ENCODE measurements at places on chromosomes 3 and 15.

- ATAC-seq: no peak
Measured at GRCh38 chr3:122989856-122990575, 37.5 kb downstream of the SEMA5B start.

GRCh38 chr3:49199900-49200281 is 28.5 kb downstream of the KLHDC8B start:
- no peak for ATAC-seq

GRCh38 chr3:157201648-157202278 is 41.8 kb upstream of the CCNL1 start:
- ATAC-seq: no peak

DNA sequence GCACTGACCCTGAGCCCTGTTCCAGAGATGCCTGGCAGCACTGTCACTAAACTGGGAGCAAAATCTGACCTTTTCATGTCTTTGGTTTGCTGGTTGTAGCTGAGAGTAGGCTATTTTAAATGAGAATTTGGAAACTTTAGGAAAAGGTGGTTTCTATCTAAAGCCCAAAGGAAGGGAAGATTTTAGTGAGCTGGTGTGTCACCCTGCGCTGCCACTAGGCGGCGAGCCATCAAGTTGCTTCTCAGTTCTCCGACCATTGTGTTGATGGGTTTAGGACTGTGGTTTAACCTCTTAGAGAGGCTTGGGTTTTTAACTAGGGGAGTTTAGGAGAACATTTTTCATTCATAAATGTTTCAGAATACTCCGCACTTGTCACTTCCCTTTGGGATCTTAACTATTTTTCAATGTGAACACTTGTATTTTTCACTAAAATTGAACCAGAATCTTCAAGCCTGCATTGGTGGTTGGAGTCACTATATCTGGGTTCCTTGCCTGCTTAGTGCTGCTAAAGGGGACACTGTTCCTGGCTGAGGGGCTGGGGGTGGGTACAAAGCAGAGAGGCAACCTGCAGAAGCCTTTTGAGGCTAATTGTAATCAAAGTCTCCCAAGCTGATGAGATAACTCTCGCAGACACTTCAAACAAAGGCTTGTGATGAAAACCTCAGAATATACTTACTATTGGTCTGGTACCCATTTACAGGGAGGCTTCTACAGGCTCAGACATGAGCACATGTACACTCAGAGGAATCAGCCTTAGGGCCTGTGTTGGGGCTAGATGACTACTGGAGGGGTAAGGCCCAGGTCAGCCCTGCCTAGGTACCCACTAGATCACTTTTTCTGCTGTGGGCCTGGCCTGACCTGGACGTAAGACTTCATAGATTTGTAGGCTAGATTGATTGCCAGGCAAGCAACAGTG is 16.8 kb downstream of the EXOSC7 start:
- no peak for ATAC-seq

DNA sequence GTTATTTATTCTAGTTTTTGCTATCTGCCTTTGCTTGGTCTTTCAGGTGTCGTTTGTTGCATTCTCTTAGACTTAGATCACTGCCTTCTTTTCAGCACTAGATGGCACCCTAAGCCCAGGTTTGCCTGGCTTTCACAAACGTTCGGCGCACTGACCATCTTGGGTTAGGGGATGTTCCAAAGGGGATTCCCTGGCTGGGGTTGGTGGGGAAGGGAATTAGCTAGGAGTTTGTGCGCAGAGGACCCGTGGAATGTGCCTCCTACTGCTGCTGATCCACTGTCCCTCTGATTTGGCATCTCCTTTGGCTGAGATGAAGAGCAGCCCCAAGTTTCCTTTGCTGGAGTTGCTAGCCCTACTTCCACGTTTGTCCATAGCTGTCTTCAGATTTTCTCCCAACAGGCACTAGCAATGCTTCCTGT is 33.9 kb downstream of the PFN2 start:
- peak; percentile 62 for ATAC-seq
